ENCODE measurements at places on chromosomes 5 and 9.
A peak's percentile ranks its signal among the peaks of the same experiment; 100 is the strongest.

DNA sequence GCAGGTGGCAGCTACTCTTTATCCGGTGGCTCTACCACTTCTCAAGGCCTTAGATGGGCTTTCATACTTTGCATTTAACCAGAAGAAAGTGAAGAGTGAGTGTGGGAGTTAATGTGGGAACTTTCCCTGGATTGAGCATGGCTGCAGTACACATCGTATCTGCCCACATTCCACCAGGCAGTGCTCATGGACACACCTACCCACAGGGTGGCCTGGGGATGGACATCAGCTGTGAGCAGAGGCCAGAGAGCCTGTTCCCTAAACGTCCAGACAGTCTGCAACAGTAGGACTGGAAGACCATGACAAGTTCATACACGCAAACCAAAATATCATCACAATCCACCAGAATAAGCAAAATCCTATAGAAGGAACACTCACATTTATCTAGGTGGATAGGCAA lies 213.8 kb downstream of the IRX1 start:
- DNase-seq = no peak

GRCh38 chr5:108858959-108859358 lies 111.3 kb downstream of the FER start:
- DNase-seq = no peak

- DNase-seq = no peak
Measured at GRCh38 chr5:118224546-118224945, 763.8 kb downstream of the DTWD2 start.

DNA sequence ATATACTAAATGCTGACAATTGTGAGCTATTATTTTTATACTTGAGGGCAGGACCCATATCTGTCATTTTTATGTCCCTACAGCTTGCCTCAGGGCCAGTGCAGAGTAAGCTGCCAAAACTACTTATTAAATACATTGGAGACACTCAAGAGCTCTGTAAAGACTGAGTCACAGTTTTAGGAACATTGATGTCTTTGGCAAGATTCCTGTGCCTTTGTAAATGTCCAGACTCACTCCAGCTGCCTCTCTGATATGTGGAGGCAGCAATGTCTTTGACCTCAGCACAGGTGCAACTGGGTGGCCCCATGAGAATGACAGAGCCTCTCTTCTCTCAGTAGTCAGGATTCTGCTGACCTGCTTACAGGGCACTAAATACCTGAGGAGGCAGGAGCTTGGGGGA lies 363.2 kb downstream of the OSTF1 start:
- DNase-seq = no peak

DNA sequence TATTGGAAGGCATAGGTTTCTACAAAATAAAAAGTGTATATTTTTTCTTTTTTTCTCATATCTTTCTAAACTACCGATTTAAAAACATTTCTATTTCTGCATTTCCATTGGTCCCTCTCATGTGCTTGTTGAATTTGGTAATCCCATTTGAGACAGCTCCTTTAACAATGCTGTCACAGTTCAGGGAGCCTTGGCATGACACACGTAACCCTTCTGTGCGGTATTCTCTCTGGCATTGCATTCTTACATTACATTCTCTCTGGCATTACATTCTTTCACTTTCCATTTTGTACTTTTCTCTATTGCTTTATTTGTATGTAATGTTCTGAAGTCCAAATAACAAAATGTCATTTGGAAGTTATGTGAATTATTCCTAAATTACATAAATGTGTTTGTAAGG lies 150.7 kb upstream of the RASGRF2 start:
- DNase-seq = no peak

GRCh38 chr9:87525546-87526303 lies 28.1 kb downstream of the DAPK1 start:
- no peak for DNase-seq

- peak; percentile 51 for DNase-seq
Measured at GRCh38 chr9:2622461-2623287, 1.1 kb downstream of the VLDLR start.

DNA sequence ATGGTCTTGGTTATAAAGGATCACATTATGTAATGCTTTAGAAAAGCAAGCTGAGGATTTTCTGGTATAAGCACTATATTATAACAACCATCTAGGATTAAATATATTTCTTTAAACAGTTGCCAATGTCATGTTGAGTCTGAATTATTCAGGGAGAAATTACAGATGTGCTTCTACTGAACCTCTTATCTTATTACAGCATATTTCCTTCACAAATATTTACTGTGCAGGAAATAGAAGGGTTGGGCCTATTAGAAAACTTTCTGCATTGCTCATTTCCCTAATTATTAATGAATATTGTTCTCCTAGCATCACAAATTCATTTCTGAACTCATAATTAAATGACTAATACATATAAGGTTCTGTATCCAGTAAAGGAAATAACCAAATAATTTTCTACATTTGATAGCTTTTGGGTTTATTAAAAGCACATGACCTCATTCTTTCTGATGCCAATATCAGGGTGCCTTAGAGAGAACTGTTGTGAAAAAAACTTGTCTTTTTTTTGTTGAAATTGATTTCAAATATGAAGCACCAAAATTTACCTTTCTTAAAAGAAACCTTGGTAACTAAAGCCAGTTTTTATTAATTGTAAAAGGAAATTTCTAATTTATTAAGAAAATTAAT lies 476.8 kb upstream of the PTGER4 start:
- no peak for DNase-seq

DNA sequence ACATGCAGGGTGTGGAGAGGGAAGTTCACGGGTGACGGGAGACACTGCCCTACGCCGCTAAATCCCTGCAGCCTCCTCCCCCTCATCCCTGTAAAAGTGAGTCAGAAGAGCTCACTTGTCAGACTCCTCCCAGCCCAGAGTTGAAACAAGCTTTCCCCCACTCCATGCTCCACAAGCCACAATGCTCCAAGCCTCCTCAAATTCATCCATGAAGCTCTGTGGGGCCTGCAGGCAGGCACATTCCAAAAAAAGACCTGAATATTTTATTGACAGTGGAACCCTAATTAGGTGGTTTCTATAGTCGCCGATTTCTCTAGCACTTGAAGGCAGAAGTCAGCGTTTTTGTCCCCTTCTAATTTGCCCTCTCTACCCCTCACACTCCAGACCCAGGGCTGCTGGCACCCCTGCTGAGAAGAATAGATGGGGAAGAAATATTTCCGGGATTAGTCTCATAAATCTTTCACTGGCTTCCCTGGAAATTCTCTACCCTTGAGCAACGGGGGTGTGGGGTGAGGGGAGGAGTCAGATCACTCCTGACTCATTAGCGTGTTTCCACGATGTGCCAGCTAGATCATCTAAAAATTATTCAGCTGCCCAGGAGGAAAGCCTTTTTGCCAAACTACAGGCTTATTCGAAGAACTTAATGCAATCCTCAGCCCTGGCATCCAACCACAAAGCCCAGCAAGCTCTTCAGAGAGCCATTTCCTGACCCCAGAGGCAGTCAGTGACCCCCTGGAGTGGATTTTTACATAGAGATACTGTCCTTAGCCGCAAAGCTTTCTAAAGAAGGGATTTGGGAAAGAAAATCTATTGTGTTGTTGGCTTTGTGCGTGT lies 97.1 kb downstream of the ENC1 start:
- DNase-seq = peak; percentile 28

GRCh38 chr5:180208038-180208434 lies 975 bp downstream of the RASGEF1C start:
- DNase-seq = no peak

DNA sequence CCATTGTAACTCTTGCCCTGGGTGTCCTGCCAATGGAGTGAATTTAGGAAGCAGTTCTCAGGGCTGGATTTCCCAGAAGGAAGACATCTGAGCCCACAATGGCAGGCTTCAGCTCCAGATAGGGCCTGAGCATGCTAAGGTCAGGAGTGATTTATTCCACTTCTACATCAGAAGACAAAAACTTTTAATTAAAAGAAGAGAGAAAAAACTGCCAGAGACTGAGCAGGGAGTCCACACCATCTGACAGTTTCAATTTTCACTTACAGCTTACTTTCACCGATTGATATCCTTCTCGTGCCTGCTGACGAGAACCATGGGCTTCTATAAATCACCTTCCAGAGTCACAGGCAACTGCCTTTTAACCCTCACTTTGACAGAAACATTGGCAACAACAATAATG lies 228.3 kb upstream of the BRINP1 start:
- DNase-seq = no peak

DNA sequence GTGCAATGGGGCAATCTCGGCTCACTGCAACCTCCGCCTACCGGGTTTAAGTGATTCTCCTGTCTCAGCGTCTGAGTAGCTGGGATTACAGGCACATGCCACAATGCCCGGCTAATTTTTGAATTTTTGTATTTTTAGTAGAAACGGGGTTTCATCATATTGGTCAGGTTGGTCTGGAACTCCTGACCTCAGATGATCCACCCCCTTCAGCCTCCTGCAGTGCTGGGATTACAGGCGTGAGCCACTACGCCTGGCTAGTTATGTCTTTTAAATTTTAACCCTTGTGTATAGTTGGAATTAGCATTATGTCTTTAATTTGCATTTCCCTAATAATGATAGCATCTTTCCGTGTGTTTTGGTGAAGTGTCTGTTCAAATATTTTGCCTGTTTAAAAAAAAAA lies 11.5 kb downstream of the GPBP1 start:
- no peak for DNase-seq

DNA sequence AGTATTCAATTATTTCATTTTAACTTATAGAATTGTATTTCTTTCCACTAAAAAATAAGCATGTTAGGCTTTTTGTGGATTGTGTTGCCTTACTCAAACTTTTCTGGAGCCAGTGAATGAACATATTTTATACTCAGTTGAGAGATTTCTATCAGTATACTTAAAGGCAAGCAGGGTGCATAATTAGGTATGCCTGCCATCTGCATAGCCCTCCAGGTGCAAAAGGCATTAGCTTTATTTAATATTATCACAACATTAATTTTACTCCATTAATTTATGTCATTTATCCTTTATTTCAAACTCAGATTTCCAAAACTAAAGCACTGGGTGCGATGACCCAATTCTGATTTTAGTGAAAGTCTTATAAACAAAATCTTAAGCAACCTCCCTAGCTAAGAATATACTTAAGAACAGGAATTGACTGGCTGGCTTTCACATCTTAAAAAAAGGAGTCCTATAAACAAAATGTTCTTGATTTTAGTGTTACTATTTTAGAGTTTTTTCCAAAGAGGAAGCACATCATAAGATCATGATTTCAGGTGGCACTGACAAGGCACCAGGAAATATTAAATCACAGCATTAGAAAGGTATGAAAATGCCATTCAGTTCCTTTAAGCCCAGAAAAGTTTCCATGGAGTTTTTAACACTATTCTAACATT lies 178.4 kb downstream of the MPDZ start:
- DNase-seq = no peak

- DNase-seq = no peak
Measured at GRCh38 chr9:96486386-96487028, 36.5 kb downstream of the HABP4 start.

DNA sequence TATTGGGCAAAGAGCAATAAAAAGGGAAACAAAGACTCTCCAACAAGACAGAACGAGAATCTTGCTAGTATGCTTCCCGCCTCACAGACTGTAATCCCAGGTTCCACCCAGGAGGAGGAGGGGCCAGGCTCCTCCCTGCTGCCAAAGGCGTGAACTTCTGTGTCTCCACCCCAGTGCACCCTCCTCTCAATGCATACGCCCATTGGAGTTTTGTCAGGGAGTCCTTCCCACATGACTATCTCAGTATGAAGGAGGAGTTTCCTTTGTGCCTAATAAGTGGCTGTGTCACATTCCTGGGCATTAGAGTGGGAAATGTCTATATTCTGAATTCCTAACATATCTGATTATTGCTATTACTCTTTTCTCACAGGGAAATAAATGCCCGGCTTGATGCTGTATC lies 106.4 kb upstream of the DHFR start:
- no peak for DNase-seq

GRCh38 chr9:80061940-80062339 lies 490.2 kb downstream of the TLE4 start:
- no peak for DNase-seq

DNA sequence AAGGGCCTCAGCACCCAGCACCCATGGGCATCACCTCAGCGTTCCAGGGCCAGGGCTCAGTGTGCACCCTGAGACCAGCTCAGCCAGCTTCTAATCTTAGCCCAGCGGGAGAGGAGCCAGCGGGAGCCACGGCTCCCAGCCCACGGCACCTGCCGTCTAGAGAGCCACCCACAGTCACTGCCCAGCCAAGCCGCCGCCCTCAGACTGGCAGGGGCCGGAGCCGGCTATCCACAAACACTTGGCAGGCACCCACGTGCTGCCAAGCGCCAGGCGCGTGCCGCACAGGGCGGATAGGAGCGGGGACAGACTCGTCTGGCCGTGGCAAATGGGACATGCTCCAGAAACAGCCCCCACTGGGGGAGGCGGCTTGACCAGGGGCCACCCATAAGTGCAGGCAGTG lies 18.6 kb downstream of the BRD3 start:
- DNase-seq = no peak

GRCh38 chr5:1648806-1649205 lies 125.0 kb upstream of the LPCAT1 start:
- no peak for DNase-seq

DNA sequence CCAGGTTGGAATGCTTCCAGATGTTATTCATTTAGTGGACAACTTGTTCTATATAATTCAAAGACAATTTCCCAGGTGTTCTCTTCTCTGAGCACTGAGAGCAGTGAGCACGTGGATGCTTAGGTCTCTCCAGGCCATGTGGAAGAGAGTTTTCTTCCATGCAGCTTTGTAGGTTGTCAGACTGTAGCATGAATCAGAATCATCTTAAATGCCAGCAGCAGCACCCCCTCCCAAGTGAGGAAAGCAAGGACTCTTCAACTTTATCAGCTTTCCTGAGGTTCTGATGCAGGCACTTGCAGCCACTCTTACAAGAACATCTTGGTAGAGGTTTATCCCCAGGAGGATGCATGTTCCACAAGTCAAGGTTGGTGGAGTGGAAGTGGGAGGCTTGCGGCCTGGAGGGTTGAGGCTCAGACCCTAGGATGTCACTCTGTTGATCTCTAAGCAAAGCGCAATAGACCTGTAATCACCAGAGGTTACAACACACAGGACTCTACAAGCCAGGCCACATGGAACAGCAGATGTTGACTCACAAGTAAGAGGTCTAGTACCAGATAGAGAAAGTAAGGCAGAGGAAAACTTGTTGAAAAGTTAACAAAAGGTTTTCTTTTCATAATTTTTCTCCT lies 47.7 kb downstream of the UGCG start:
- no peak for DNase-seq

DNA sequence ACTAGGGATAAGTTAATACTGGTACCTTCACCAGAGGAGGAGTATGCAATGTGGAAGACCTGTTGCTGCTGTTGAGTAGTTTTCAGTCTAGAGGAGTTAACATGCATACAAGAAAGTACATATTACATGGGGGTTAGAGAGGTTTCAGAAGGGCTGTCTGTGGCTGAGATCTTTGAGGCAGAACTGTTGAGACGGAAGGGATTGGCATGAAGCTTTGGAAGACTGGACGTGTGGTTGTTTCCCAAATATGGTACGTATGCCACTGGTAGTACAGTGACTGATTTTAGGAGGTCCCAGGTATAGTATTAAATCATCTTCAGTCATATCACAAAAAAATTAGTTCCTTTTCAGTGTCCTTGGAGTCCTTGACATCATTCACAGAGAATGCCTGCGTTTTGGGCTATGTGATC lies 17.6 kb downstream of the TNFAIP8 start:
- no peak for DNase-seq

- no peak for DNase-seq
Measured at GRCh38 chr9:127370672-127371648, 26.0 kb upstream of the SLC2A8 start.

GRCh38 chr5:91016954-91017700 lies 366.0 kb downstream of the ARRDC3 start:
- DNase-seq = no peak
